Fibroblast of skin of back (primary cell): ENCODE measurements at places on chromosomes 5 and 9.
A peak's percentile ranks its signal among the peaks of the same experiment; 100 is the strongest.

DNA sequence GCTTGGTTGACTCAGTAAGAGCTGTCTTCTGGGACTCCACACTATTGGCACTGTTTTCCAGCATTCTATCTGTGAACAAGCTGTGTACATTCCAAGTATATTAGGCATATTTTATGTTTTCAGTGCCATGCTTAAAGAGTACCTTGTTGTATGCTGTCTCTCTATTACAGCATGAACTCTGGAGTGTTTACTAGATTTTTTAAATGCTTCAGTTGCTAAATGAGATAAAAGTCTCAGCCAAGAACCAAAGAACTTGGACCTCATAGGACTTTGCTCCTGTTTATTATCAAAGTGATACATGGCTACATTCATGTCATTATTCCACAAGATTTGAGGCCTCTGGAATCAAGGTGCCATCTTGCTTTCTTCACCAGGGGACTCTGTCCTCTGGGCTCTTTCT is 167.2 kb downstream of the C9orf152 start:
- DNase-seq, result peak; percentile 83

DNA sequence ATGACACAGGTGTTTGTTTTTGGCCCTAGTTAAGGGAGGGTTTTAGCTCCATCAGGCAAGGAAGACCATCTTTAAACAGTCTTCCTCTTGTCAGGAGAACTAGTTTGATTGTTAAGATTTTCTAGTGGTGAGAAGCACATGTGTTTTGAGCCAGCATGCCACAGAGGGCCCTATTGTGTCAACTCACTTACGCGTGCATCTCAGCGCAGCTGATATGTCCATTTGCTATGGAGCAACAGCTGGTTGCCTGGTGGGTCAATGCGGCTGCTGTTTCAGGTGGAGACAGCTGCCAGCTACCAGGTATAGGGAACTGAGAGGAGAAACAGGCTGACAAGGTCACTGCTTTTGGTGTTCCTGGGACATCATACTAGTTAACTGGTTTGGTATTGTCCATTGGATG is 100.5 kb upstream of the PRRC1 start:
- DNase-seq, result no peak

DNA sequence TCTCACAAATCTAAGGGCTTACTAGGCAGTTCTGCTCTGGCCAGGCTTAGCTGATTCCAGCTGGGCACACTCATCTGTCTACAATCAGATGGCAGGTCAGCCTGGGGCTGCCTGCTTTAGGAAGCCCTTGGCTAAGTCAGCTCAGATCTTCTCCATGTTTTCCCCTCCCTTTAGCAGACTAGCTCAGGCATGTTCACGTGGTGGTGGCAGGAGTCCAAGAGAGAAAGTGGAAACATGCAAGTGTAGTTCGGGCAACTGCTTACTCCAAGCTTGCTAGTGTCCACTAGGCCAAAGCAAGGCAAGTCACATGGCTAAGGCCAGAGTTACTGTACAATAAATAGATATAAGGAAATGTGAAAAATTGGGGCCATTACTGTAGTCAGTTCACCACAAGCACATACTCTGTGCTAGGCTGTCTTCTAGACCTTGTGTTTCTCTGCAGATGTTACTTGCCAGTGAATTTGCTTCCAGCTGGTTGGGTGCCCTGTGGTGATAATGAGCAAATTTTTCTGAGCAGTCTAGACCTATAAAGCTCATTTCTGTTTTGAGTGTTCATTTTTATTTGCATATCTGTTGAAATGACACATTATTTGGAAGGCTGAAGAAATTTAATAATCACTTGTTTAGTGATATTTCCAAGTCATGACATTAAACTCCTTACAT is 38.3 kb downstream of the RECK start:
- peak; percentile 75 for DNase-seq

GRCh38 chr9:95508968-95509850 is 7.6 kb downstream of the PTCH1 start:
- peak; percentile 94 for DNase-seq

DNA sequence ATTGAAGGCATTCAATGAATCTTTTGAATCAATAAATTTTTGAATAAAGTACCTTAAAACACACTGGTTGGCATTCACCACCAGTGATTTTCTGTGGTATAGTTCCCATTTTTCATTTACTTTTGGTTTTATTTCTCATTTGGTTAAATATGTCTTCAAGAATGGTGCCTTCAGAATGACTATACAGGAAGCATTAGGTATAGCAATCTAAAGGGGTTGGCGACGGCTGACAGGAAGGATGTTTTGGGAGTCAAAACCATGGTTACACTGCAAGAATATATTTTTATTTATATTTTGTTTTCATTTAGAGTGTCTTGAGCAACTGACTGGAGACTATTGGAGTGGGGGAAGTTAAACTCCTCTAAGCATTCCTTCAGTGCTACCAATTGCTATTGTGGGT is 235.7 kb downstream of the HTR1A start:
- no peak for DNase-seq

DNA sequence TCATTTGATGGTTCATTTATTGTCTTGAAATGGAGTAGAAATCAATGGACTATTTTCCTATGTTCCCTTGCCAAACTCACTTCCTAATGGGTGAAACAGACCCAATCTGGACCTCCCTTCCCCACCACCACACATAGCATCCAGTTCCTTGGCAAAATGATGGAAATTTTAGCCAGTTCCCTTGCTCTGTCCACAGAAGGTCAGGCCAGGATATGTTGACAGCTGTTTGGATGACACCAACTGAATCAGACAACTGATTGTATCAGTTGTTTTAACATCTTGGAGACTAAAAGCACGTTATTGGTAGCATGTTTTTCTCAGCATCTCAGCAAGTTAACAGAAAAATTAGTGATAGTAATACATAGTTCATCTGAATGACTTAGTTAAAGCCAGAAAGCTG is 534.8 kb downstream of the PSAT1 start:
- DNase-seq, result no peak

DNA sequence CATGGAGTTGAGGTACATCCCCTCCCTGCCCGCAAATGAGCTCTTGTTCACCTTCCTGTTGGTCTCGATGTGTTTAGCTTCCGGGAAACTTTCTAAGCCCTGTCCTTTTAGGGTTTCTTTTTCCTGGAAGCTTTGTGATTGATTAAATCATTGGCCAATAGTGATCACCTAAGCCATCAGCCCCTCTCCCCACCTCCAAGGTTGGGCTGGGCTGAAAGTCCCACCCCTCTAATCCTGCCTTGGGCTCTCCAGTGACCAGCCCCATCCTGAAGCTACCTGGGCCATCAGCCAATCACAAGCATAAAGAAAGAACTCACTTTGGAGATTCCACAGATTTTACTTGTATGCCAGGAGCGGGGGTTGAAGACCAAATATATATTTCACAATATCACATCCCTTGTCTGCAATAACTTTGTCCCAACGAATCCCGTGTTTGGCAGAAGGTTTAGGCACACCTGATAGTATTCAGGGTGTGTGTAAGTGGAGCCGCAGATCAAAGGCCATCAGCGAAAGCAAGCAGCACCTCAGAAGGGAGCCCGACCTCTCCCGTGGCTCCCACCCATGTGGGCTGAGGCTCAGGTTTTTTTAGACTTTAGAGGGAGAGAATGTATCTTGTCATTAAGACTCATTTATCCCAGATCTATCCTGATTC is 20.4 kb downstream of the ROPN1L start:
- DNase-seq, result no peak

DNA sequence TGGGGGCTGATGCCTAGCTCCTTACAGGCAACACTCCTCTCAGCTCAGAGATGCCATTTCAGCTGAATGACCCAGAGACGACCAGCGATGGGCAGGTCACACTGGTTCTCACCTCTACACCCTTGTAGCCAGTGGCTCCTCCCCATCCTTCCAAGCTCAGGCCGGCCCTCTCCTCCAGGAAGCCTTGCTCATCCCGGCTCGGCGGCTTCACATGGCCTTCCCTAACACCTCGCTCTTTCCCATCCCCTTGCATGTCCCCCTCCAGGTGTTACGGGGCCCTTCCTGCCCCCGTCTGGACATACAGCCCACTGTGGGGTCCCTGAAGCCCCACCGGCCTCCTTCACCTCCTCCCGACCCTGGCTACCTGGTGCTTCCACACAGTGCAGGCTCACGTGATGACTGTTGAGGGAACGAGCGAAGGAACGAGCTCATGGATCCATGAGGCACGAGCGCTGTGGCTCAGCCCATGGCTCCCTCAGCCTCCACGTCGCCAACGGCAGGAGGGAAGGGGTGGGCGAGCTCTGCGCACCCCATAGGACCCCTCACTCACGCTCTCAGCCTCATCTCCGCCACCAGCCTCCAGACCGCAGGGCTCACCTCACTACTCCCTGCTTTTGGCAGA is 45.7 kb downstream of the SARDH start:
- no peak for DNase-seq

- DNase-seq, result no peak
These were observed 2.0 kb downstream of the NRG2 start for GRCh38 chr5:140041099-140041491.
